ENCODE measurements at places on chromosomes 3 and 15.
A peak's percentile ranks its signal among the peaks of the same experiment; 100 is the strongest.

GRCh38 chr3:52193065-52193464 is 4.9 kb upstream of the ALAS1 start:
- DNase-seq, result no peak

- no peak for DNase-seq
Observed at GRCh38 chr3:172364374-172365027, 83.8 kb downstream of the GHSR start.

DNA sequence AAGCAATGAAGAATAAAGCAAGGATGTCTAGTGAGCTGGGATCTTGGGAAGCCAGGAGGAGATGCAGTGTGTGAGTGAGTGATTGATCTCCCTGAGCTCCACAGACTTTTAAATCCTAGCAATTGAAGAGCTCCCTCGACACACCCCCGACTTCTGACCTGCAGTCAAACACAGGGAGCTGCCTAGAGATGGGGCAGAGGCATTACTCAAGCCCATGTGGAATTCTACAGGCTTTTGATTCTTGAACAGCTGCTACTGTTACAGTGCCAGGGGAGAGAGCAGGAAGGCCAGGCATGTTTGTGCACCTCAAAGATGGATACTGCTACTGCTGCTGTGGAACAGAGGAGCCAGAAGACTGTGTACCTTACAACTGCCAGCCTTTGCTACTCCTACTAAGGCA is 1403.1 kb upstream of the ALCAM start:
- no peak for DNase-seq

DNA sequence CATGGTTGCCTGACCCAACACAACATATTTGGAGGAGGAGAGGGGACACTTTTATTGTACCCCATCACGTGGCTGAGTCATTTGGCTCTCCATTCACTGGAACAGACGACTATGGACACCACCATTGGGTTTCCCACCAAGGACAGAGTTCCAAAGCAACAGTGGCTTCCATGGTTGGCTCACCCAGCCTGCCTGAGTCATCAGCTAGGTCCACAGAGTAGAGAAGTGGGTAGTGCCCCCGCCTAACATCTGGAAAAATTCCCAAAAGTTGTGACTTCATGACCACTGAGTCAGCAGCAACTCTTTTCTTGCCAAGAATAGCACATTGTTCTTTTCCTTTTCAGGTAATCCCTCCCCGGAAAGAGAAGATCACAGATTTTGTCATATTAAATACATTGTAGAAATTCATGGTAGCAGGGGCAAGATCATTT is 3.0 kb upstream of the PPP1R2 start:
- DNase-seq, result no peak

- DNase-seq, result no peak
Observed at GRCh38 chr15:60704717-60705116, 225.8 kb upstream of the ICE2 start.

DNA sequence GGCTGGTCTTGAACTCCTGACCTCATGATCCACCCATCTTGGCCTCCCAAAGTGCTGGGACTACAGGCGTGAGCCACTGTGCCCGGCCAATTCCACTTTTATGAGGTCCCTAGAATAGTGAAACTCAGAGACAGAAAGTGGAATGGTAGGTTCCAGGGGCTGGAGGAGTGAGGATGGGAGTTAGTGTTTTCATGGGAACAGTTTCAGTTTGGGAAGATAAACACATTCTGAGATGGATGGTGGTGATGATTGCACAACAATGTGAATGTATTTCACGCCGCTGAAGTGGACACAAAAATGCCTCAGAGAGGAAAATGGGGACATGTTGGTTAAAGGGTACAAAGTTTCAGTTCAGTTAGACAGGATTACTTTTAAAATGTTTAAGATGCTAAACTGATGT is 22.5 kb upstream of the HDAC11 start:
- DNase-seq, result no peak

GRCh38 chr3:120393243-120393642 is 44.1 kb upstream of the LRRC58 start:
- DNase-seq, result no peak

- no peak for DNase-seq
Observed at GRCh38 chr15:72516777-72517176, 42.6 kb downstream of the ARIH1 start.

GRCh38 chr15:88166082-88166993 is 90.2 kb downstream of the NTRK3 start:
- DNase-seq, result no peak

DNA sequence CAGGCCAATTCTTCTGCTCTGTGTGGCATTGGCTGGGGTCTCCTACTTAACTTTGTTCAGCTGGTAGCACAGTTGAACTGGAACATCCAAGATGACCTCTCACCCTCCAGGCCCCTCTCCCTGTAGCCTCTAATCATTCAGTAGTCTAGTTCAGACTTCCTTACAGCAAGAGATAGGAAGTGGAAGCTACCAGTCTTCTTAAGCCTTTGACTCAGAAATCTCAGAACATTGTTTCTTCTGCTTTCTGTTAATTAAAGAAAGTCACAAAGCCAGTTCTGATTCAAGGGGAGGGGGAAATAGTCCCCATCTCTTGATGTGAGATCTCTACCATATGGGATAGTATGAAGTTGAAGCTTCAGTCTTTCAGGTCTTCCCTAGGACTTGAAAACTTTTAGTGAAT is 18.8 kb upstream of the SACM1L start:
- no peak for DNase-seq

DNA sequence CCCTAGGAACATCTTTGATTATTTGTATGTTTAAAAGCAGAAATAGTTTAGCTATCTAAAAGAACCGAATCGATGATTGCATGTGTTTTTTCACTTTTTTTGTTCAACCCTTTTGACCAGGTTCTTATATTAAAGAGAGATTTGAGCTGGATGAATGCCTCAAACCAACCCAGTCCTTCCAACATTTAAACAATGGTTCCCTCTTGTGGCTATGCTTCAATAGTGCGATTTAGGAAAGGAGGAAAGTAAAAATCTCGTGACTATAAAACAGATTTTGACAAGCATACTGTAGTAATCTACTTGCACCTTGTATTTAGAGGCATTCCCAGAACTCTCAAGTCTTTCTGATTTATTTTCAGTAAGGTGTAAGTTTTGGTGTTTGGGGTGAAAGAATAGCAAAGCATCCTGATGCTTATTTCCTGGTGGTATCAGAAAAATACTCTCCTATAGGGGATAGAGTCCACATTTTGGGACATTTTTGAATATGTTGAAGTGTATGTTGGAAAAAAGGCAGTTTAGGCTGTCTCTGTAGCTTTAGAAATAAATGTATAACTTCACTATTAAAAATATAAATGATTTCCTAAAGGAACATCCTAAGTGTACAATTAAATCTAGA is 159.6 kb upstream of the KCNH8 start:
- DNase-seq, result peak; percentile 60

DNA sequence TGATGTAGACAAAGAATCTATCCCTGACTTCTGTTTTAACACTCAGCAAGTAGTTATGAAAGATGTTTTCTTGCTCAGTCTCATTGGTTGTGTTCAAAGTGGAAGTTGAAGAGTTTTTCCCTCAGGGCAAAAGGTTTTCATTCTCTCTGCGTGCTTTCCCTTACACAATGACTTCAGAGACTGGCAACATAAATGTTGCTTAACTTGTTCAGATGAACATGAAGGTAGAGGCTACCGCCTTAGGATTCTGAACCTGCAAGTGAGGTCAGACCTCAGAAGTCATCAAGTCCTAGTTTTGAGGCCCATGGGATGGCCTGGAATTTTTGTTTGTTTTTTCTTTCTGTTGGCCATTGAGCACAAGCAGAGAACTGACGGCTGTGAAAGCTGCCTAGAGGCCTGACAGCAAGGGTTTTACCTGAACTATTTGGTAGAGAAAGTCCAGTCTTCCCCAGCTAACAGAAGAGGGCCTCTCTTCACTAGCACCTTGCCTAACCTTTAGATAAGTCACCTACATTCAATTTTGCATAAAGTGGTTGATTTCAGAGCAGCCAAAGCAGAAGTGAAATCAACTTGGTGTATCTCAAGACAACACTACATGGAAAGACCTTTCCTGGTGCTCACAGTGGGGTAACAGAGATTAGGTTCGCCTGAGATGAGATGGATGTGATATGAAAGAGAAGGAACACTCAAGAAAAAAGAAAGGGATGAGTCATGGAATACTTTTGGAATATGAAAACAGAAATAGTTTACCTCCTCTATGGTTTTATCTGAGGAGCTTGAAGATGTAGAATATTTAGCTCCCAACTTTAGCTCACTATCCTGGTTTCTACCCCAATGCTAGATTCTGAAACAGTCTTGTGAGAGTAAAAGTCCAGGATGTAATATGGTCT is 53.6 kb upstream of the AP4E1 start:
- no peak for DNase-seq

DNA sequence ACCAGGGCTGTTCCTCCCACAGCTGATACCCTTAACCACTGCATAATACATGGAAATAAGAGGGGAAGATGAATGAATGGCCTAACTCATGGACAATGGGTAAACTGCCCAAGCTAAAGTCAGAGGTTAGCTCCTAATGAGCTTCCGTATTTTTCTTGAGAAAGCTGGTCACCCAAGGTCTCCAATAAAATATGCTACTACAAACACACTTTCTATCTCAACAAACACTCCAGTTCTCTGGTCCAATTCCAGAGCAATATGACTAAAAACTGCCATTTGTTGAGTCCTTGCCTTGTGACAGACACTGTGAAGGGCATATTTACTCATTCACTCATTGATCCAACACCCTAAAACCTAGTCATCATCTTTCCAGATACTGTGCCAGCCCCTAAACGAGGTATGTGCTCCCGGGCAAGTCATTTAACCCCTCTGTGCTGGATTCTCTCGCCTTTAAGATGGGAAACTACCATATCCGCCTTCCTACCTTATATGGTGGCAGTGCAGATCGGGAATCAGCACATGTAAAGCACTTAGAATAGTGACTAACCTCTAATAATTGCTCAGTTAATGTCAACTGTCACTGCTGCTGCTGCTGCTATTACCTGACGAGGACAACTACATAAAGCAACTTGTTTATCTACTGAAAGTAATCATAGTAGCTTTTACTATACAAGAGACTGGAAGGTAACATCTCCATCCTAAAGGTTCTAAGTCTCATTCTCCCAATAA is 89.1 kb downstream of the XXYLT1 start:
- DNase-seq, result no peak

DNA sequence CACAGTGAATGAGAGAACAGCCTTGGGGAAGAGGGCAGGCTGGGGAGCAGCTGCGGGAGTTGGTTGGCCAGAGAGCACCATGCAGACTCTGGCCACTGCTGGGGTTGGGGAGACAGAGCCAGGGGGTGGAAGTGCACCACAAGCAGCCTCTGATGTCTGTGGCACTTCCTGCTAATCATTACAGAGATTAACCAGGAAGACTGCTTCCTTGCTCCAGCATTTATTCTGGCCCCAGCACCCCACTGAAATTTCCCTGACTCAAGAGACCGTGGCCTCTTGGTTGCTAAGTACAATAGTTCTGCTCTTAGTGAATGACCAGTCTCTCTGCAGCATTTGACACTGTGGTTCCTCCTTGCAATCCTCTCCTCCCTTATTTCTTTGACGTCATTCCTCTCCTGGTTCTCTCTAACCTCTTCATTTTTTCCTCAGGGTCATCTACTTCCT is 266.2 kb upstream of the ROPN1 start:
- DNase-seq, result no peak

DNA sequence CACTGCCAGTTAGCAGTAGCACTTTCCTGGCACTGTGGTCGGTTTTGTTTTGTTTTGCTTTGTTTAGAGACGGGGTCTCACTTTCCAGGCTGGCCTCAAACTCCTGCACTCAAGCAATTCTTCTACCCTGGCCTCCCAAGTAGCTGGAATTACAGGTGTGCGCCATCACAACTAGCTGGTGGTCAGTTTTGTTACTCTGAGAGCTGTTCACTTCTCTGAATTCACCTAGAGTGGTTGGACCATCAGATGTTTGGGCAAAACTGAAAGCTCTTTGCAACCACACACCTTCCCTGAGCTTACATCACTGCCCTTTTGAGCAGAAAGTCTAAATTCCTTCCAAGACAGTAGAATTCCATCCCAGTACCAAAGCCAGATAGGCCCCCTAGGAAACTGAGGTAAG is 22.6 kb downstream of the CLDN18 start:
- DNase-seq, result no peak

- no peak for DNase-seq
Observed at GRCh38 chr3:64908251-64908685, 220.5 kb upstream of the ADAMTS9 start.

- peak; percentile 74 for DNase-seq
Observed at GRCh38 chr15:51736751-51737521, 519 bp downstream of the LYSMD2 start.

GRCh38 chr3:104805508-104805907 is 561.2 kb upstream of the ALCAM start:
- DNase-seq, result no peak

GRCh38 chr3:47715928-47716327 is 65.8 kb downstream of the SMARCC1 start:
- DNase-seq, result no peak

DNA sequence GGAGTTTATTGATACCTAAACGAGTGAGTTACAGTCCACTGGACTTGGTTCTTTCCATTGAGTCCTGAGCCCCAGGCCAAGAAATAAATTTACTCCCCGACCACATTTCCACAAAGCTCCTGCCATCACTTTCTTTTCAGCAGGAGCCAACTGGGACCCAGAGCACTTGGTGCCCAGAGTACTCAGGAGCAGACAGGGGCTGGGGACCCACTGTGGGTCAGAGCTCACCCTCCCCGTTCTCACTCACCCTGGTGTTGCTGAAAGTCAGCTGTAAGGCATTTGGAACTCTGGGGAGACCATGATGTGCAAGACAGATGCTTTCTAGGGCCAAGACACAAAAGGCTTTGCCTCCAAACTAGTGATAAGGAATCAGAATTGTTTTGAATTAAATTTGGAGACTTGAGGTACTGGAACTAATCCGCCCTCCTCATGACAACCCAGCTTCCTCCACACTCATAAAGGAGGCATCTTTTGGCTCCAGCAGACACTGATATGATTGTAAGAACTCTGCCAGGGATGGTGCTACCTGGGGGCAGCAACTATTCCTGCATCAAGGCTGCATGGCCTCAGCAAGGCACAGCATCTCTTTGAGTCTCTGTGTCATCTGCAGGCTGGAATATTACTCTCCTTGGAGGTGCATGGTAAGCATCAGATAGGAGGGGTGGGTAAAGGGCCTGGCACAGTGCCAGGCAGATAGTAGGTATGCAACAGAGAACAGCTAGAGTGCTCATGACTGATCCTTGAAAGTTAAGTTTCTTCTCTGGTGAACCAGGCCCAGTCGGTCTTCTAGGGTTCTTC is 7.3 kb upstream of the CAMK1 start:
- no peak for DNase-seq

GRCh38 chr15:42604894-42605744 is 29.7 kb downstream of the STARD9 start:
- DNase-seq, result no peak

DNA sequence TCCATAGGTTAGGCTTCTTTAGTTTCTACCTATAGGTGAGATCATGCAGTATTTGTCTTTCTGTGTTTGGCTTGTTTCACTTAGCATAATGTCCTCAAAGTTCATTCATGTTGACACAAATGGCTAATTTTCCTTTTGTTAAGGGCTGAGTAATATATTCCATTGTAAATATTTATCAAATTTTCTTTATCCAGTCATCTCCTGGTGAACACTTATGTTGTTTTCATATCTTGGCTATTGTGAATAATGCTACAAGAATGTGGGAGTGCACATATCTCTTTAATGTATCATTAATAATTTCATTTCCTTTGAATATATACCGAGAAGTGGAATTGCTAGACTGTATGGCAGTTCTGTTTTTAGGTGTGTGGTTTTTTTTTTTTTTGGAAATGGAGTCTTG is 250.9 kb upstream of the SEMA6D start:
- DNase-seq, result no peak

GRCh38 chr3:122366379-122366749 is 16.7 kb downstream of the MIX23 start:
- DNase-seq, result no peak

All from cerebellar cortex (tissue), 1 donor.